ENCODE measurements at places on chromosomes 12 and 14. TPM values are rescaled to one million over a fixed set of nuclear protein-coding genes. Genes with fewer than 3 reads are reported as not detected.

DNA sequence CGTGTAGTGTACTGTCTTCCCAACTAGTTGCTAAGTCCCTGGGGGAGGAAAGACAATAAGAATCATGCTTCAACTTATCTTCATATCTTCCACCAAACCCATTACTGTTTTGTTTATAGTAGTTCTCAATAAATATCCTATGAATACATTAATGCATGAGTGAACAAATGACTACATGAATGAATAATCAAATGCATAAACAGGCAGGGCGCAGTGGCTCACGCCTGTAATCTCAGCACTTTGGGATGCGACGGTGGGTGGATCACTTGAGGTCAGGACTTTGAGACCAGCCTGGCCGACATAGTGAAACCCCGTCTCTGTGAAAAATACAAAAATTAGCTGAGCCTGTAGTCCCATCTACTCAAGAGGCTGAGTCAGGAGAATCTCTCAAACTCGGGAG is 32.1 kb upstream of the NR2C1 start:
- no peak for ATAC-seq

DNA sequence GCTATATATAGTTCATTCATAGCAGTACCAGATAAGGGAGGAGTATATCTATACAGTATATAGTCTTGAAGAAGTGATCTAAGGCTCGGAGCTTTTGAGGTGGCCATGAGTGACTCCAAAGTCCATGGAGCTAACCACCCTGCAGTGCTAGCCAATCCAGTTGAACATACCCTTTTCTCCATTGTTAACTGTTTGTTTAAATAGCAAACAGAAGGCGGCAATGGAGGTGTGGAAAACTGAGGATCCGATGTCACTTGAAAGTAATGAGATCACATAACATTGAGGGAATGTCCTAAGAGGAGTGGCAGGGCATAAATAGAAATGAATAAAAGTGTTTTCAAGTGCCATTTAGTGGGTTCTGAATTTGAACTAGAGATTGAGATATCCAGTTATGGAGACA is 12.4 kb upstream of the SNAPC1 start:
- no peak for ATAC-seq

GRCh38 chr12:43282106-43282505 is 269.9 kb downstream of the ADAMTS20 start:
- peak; percentile 38 for ATAC-seq

DNA sequence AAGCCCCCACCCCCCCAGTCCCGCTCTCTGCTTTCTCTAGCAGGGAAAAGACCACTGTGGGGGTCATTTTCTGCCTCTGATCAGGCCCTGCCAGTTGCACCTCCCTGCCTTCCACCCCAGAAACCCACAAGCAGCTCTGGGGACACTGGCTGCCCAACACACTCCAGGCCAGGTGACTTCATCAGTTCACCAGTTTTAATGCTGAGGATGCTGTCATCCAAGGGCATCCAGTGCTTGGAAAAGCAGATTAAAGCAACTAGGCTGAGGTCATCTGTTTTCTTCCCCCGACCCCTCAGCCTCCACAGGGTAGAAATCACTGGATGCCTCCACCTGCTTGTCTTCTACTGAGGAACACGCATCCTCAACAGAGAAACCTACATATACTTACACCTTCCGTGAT is 282.4 kb downstream of the DPF3 start:
- no peak for ATAC-seq

- ATAC-seq: no peak
Observed at GRCh38 chr12:112489456-112489855, 70.7 kb downstream of the PTPN11 start.

DNA sequence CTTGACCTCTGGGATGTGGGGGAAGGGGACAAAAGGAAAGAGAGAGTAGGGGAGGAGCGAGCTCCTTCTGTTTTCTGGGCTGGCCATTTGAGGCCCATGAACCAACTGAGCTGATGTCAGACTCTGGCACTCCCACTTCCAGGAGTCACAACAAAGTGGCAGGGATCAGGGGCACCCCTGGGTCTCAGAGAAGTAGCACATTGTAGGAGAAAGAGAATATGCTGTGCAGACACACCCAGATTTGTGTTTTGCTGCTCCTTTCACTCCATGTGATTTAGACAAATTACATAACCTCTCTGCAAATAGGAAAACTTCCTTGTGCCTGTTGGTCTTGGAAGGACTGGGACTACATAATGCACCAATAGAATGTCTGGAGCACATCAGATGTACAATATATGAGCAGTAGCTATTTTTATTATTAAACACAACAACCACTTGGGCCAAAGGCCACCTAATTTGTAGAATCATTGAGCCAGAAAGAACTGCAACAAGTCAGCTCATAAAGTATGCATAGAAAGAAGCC is 265.5 kb downstream of the ZFP36L1 start:
- no peak for ATAC-seq

- peak; percentile 24 for ATAC-seq
Observed at GRCh38 chr12:104788840-104789271, 169.2 kb downstream of the SLC41A2 start.

DNA sequence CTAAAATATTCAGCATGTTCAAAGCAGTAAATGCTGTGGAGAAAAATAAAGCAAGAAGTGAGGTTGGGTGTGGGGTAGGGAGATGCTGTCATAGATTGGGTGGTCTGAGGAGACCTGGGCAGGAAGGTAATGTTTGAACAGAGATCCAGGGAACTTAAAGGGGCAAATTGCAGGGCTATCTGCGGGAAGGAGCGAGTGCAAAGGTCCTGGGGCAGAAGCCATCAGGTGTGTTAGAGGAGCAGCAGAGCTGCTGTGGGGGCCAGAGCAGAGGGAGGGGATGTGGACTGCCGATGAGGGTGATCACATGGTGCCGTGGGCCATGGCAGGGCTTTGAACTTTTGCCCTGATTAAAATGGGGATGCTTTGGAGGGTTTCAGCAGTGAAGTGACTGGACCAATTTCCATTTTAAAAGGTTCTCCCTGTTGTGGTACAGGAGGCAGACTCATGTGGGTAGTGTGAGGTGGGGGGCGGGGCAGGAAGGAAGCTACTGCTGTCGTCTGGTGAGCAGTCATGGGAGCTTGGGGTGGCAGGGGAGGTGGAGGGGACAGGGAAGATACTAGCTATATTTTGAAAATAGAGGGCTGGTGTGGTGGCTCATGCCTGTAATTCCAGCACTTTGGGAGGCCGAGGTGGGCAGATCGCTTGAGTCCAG is 145.0 kb downstream of the AACS start:
- ATAC-seq: no peak

- no peak for ATAC-seq
Observed at GRCh38 chr14:89164168-89165073, 252.6 kb downstream of the FOXN3 start.

GRCh38 chr12:104957719-104958000 is 430 bp downstream of the SLC41A2 start:
- ATAC-seq: no peak

GRCh38 chr12:20439626-20440025 is 71.3 kb downstream of the PDE3A start:
- no peak for ATAC-seq

GRCh38 chr12:49827051-49827400 is 1.2 kb downstream of the NCKAP5L start:
- no peak for ATAC-seq

DNA sequence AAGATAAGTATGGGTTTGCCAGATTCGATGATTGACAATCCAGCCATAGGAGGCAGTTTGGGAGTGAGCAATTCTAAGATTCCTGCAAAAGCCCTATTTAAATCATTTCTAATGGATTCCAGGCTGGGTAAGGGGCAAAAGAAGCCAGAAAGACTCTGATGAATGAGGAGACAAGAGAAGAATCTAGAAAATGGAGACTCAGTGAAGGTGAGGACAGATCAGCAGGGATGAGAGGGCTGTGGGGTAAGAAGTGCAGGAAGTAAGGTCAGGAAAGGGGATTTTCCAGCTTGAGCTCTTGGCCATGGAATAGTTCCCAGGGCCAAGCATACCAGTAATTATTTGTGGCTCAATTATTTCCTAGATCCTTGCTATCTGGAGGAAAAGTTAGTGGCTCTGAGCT is 87.3 kb downstream of the TMX1 start:
- ATAC-seq: no peak

DNA sequence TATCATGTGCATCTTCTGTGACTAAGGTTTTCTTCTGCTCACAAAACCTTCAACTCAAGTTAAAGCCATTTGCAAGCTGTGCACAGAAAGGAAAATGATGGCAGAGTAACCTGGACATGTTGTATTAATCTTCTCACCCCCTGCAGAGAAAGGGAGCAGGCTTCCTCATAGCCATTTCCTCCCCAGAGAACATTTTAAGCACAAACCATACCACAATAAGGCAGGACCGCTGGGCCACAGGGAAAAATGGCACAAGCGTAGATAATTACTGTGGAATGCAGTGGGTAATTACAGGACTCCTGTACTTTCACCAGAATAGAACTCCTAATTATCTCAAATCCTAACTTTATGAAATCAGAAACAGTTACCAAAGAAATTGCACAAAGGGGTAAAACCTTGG is 215.7 kb downstream of the KIF21A start:
- ATAC-seq: no peak

DNA sequence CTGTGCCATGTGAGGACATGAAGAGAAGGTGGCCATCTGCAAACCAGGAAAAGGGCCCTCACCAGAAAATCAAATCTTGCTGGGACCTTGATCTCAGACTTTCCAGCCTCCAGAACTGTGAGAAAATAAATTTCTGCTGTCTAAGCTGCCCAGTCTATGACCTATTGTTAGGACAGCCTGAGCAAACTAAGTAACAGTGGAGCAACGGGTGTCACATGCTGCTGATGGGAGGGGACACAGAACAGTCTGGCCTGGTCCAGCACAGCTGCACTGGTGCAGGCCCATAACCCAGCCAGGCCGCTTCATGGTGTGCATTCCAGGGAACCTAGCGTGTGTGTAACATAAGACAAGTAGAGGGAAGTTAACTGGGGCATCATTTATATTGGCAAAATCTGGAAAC is 42.1 kb downstream of the GRIP1 start:
- ATAC-seq: peak; percentile 100

DNA sequence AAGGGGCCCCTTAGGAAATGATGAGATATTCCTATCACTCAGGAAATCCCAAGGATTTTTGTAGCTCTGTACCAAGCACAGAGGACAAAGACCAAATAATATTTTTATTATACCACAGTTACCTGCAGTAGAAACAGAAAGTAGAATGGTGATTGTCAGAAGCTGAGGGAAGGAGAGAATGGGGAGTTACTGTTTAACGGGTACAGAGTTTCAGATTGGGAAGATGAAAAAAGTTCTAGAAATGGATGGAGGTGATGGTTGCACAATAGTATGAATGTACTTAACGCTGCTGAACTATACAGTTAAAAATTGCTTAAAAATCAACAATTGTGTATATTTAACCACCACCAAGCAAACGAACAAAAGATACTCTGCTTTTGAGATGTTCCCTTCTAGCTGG is 24.1 kb downstream of the FLVCR2 start:
- no peak for ATAC-seq

DNA sequence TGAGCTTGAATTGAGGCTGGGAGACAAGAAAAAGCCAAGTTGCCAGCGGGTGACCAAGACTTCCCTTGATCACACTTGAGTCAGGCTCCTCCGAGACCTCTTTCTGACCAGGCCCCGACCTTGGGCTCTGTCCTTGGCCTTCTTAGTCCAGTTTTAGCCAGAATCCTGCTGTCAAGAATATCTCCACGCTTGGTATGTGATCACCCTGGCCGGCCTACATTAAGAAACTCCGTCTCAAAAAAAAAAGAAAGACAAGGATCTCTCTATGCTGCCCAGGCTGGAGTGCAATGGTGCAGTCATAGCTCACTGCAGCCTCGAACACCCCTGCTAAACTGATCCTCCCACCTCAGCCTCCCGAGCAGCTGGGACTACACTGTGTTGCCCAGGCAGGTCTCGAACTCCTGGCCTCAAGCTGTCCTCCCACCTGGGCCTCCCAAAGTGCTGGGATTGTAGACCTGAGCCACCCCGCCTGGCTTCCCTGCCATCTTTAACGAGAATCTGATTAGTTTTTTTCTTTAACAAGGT is 1.0 kb upstream of the ITPK1 start:
- ATAC-seq: no peak

- no peak for ATAC-seq
Observed at GRCh38 chr14:37642125-37642524, 46.7 kb downstream of the TTC6 start.

- ATAC-seq: peak; percentile 85
Observed at GRCh38 chr14:68548194-68549076, 244.4 kb downstream of the ZFP36L1 start.

DNA sequence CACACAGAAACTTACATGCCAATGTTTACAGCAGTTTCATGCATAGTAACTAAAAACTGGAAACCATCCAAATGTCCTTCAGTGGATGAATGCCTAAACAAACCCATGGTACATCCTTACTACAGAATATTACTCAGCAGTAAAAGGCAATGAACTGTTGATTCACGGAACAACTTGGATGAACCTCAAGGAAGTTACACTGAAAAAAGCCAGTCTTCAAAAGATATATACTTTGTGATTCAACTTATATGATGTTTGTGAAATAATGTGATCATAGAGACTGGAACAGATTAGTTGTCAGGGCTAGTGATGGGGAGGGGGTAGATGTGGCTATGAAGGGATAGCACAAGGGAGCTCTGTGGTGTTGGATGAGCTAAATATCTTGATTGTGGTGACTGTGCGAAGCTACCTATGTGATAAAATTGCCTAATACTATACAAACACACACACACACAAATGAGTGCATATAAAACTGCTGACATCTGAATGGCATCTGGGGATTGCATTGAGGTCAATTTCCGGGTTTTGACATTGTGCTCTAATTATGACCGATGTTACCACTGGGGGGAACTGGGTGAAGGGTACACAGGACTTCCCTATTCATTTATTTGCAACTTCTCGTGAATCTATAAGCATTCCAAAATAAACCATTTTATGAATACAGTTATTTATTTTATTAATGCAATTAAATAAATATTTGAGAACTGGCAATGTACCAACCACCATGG is 94.3 kb downstream of the RIN3 start:
- ATAC-seq: no peak

DNA sequence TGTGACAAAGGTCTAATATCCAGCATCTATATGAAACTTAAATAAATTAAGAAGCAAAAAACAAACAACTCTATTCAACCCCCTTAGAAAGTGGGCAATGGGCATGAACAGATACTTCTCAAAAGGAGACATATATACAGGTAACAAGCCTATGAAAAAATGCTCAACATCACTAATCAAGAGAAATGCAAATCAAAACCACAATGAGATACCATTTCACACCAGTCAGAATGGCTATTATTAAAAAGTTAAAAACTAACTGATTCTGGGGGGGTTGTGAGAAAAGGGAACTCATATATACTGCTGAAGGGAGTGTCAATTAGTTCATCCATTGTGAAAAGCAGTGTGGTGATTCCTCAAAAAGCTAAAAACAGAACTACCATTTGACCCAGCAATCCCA is 198.9 kb downstream of the BMP4 start:
- no peak for ATAC-seq

The DNAH10 gene
- 2.2 TPM for total RNA-seq

The DIO2 gene
- total RNA-seq: 3.2 TPM

The SYNDIG1L gene
- total RNA-seq: 0.52 TPM

The SFSWAP gene
- total RNA-seq: 27.5 TPM

The TRIM9 gene
- total RNA-seq: 21.8 TPM

The CIROP gene
- total RNA-seq: 0.22 TPM

The CMA1 gene
- not detected for total RNA-seq

The ADAM21 gene
- 0.31 TPM for total RNA-seq

The L3HYPDH gene
- 7.3 TPM for total RNA-seq

The GMPR2 gene
- total RNA-seq: 72.2 TPM

Data from motor neuron (in vitro differentiated cells).